Spinal cord (tissue), 10 donors: ENCODE measurements at places on chromosomes 7 and 10.

GRCh38 chr7:40551685-40552576, 417.1 kb downstream of the SUGCT start:
- no peak for DNase-seq

- DNase-seq: no peak
Observed at GRCh38 chr10:96835899-96836298, 3.8 kb downstream of the LCOR start.

- DNase-seq: peak; percentile 70
Observed at GRCh38 chr7:111168182-111168581, 77.3 kb downstream of the LRRN3 start.

DNA sequence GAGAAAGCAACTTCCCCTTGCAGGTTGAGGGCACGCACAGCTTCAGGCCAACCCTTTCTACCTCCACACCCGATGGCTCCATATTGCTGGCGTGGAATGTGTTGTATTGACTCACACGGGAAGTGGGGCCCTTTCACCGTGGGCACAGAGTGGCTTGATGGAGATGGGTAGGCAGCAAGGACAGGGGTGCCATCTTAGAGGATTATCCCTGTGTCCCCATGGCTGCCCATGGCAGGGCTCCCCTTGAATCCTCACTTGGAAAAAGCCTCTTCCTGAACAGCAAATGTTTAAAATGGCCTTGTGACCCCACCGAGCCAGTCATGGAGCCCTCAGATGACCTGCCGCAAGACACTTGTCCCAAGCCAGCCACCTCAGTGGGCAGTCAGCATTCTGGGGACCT, 31.2 kb downstream of the CXCL12 start:
- DNase-seq: no peak

DNA sequence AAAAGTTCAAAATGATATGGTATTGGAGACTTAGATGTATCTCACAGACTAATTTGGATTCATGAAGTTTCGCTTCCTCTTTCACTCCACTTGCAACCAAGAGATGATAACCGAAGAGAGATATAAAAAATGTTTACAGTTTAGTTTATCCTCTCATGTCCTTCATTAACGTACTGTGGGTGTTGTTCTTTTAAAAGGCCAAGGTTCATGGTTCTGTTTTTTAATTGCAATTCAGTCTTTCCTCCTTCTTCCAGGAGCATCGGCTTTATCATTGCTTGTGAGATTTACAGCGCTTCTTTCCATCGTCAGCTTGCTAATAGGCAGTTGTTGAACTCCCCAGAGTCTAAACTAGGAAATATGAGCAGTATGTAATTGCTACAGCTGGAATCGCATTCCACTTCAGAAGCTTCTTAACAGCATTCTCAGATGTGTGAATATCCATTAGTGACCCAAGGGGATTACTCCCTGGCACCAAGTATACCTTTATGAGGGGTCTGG, 75.9 kb upstream of the HGF start:
- DNase-seq: peak; percentile 5

GRCh38 chr10:85916994-85917573, 449.5 kb downstream of the GRID1 start:
- peak; percentile 79 for DNase-seq

DNA sequence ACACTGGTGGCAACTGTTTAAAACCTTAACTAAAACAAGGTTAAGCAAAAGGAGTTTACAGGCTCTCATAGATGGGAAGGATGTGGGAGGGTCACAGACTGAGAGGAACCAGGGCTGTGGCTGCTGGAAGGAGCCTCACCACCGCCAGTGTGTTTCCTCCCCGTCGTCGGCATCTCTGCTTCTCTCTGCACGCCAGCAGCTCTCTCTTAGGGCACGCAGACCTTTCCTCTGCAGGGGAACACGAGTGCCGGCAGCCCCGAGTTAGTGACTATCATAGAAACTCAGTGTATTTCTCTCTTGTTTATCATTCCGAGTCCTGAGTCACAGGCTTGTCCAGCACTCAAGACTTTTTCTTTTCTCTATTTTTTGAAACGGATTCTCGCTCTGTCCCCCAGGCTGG, 8.1 kb upstream of the SH2D4B start:
- DNase-seq: no peak

DNA sequence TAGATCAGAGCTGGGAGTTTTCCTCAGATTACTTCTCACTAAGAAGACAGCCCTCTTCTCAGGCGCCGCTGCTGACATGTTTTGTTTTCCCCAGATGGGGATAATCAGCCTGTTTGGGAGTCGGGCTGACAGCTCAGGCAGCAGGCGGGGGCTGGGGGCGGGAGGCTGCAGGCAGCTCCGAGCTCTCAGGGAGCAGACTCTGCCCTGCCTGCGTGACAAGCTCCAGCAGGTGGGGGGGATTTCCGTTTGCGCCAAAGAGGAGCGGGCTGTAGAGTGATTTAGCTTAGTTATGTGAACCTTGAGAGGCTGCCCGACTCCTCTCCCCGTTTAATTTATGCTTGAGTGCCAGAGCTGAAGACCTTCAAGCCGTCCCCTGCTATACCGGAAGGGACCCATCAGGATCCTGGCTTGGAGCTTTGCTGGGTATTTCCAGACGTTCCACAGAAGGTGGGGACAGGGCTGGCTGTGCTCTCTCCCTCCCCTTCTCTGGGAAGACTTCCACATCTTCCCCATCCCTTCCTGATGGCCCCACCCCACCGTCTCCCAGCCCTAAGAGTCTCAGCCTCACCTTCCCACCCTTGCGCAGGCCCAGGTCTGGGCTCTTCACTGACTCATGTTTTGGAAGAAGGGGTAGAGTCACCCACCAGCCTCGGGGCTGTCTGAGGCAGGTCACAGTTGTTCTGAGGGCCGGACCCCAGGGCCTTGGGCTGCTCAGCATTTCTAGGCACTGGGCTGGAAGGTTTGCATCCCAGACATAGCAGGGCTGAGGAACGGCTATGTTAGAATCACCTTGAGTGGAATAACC, 24.7 kb upstream of the ADCYAP1R1 start:
- no peak for DNase-seq

- DNase-seq: no peak
Observed at GRCh38 chr10:29732918-29733317, 98.1 kb upstream of the SVIL start.

DNA sequence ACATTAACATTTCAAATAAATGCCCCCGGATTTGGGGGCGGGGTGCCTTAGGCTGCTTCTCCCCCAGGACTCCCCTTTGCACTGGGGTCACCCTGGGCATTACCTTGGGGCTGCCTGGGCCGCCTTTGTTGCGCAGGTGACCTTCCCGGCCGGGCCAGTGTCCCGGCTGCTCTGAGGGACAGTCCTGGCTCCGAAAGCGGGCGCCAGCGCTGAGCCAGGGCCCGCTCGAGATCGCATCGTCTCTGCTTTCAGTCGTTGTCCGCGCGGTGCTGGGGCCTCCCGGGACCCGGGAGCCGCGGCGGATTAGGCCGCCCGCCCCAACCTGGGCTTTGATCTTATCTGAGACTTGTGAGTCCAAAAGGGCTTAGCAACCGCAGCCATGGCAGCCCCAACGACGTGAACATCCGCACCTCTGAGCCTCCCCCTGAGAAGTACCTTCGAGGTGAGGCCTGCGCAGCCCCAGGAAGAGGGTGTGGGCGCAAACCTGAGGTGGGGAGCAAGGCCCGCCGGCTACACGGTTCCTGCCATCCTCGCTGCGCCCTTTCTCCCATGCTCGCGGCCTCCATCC, 14.8 kb upstream of the WAPL start:
- no peak for DNase-seq

DNA sequence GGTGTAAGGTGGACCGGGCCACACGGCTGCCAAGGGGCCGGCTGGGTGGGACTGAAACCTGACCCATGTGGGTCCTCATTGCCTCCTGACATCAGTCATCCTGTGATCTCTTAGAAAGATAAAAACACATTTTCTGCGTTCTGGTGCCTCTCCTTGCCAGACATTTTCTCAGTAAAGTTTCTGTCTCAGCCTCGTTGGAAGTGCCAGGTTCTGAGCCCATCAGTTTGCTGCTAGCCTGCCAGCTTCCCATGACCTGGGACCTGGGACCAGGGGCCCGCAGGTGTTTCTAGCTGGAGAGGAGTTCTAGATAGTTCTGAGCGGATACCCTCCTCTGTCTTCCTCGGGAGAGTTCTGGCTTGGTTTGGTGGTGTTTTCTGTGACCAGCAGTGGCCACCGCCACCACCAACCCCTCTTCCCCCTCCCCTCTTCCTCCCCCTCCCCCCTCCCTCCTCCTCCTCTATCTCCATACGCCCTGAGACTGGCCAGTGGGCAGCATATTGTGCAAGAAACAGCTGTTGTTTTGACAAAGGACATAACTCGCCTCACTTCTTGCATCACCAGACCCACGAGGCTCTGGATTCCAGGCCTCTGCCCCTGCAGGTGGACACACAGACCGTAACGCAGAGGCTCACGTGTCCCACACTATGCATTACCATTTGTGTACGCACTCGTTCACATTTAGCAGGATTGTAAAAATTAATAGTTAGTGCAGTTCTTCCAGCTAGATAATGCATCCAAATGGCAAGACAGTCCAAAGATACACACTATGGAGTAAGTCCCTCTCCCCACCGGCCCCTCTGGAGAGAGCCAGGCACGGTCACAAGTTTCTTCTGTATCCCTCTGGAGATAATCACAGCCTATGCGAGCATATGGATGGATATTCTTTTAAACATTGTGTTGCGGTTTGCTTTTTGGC, 94.6 kb downstream of the CUX1 start:
- no peak for DNase-seq

- DNase-seq: no peak
Observed at GRCh38 chr10:59880971-59881510, 25.3 kb downstream of the CCDC6 start.

DNA sequence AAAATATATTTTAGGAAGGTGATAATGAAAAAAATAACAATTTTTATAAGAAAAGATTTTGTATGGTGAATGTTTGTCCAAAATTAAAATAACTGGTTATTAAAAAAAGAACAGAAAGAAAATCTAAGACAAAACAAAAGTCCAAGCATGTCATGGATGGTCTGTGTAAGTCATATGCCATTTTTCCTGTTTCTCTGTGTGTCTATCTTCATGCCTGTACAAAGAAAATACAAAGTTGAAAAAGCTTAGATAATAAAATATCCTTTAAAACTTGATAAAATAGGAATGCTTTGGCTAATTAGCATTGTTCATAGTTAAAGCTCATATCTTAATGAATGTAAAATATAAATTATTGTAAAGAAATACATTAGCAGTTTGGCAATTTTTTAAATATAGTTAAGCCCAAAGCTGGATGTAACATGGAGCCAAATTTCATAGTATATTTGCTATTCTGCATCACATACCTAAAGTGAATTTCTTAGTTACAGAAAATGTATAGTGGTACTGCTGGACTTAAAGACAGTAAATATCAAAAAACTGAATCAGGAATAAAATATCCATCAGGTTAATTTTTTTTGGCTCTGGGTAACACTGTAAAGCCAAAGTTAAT, 661.1 kb downstream of the PCDH15 start:
- DNase-seq: no peak

DNA sequence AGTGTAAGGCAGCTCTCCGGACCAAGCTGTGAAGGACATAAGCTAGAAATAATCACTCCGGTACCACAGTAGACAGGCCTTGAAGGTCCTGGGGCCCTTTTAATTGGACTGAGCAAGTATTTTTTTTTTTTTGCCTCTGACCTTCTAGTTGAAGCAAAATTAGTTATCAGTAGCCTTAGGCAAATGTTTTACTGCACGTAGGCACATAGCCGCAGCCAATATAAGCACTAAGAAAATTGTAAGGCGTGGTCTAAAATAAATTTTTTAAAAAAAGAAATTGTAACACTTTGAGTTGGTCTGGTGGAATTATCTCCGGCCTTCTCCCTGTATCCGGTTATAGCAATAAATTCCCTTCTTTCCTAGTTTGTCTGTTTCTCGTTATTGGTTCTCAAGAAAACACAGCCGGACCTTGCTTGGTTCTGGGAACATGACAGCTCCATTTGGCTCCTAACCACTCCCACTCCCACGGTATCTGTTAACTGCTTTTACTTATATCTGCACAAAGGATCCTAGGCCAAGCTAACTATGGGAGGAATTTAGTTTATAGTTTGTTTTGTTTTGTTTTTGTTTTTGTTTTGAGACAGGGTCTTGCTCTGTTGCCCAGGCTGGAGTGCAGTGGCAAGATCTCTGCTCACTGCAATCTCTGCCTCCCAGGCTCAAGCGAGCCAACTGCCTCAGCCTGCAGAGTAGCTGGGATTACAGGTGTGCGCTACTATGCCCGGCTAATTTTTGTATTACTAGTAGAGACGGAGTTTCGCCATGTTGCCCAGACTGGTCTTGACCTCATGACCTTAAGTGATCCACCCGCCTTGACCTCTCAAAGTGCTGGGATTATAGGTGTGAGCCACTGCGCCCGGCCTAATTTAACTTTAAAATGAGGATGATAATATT, 124.4 kb upstream of the KIF5B start:
- no peak for DNase-seq

- no peak for DNase-seq
Observed at GRCh38 chr10:70232859-70233108, 445 bp downstream of the PPA1 start.

- DNase-seq: peak; percentile 8
Observed at GRCh38 chr10:62492012-62492869, 118.1 kb downstream of the ZNF365 start.

GRCh38 chr10:46233181-46233580, 53.6 kb upstream of the ANTXRL start:
- no peak for DNase-seq

GRCh38 chr7:87416682-87417587, 58.5 kb downstream of the ABCB4 start:
- DNase-seq: peak; percentile 40

GRCh38 chr10:119112056-119112455, 8.1 kb downstream of the DENND10 start:
- no peak for DNase-seq

GRCh38 chr7:55500117-55500756, 72.1 kb downstream of the VOPP1 start:
- no peak for DNase-seq

DNA sequence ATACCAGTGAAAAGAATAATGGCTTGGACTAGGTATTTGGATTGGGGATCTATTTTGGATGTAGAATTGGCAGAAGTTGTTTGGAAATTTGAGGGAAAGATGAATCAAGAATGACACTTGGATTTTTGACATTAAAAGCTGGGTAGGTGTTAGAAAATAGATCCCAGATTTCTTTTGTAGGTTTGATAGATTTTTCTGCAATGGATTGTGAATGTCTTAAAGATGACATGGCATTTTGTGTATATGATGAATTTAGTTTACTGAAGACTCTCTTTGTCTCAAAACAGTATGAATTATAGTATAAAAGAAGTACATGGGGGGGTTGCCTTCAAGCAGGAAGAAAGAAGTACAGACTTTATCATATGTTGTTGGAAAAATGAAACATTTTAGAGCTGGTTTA, 75.8 kb downstream of the MPLKIP start:
- DNase-seq: no peak

DNA sequence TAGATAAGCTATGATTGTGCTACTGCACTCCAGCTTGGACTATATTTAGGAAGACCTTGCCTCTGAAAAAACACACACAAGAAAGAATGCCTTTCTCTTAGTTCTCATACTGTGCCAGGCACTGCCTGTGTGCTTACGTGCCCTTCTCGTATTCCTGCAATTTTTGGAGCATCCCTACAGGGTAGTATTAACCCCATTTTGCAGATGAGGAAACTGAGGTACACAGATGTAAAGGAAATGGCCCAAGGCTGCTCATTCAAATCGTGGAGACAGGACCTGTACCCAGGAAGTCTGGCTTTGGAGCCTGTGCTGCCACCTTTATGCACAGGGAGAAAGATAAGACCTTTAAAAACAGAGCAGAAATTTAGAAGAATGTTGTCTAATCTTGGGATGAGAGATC, 16.7 kb downstream of the AGAP3 start:
- DNase-seq: no peak
